ENCODE measurements at places on chromosomes 11 and 22. TPM values are rescaled to one million over a fixed set of nuclear protein-coding genes. Genes with fewer than 3 reads are reported as not detected.
A peak's percentile ranks its signal among the peaks of the same experiment; 100 is the strongest.

KCNA4 gene
- not detected for total RNA-seq

P2RX6 gene
- total RNA-seq = 0.43 TPM

APOA5 gene
- not detected for total RNA-seq

OR52H1 gene
- not detected for total RNA-seq

ARFGAP3 gene
- total RNA-seq = 29.1 TPM

XKR3 gene
- not detected for total RNA-seq

C11orf87 gene
- total RNA-seq = not detected

TPBGL gene
- total RNA-seq = 0.45 TPM

TMEM258 gene
- 143 TPM for total RNA-seq

TRPM5 gene
- not detected for total RNA-seq

MAP4K2 gene
- total RNA-seq = 60.4 TPM

USP2 gene
- total RNA-seq = 1.4 TPM

YIF1A gene
- 72.4 TPM for total RNA-seq

HBE1 gene
- not detected for total RNA-seq

MMP8 gene
- 0.14 TPM for total RNA-seq

YPEL1 gene
- 0.72 TPM for total RNA-seq

DNA sequence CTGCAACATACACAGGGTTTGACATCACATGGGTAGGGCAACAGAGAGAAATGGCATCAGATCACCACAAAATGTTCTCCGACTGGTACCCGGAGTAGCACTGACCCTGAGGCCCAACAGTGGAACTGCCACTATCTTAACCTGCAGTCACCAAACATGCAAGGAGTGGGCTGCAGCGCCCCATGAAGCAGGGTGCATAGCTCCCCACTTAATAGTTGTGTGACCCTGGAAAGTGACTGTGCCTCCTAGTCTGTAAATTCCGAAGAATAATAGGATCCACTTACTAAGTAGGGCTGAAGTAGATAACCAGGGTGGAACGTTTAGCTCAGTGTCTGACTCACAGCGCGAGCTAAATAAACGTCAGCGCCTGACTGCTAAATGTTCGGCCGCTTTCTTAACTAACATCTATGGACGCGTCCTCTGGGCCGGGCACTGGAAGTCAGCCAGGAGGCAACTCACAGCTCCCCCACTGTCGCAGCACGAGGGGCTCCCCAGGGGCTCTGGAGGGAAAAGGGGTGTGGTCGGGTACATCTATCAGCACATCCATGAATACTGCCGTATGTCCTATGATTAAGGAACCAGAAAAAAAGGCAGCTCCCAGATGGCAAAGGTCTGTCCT, 777 bp downstream of the LTO1 start:
- peaks cover 8% of the 10 kb centered on the region for H3K27me3 ChIP-seq
- peak overlapping the region; percentile 91 for H3K4me3 ChIP-seq
- peaks cover 30% of the 10 kb centered on the region for H3K4me1 ChIP-seq
- peaks cover 9% of the 10 kb centered on the region for H3K36me3 ChIP-seq

- H3K4me1 ChIP-seq = peaks cover 10% of the 10 kb centered on the region
- H3K27ac ChIP-seq = no peak within 1 kb of the TSS
- H3K36me3 ChIP-seq = peaks cover 2% of the 10 kb centered on the region
- H3K27me3 ChIP-seq = peaks cover 70% of the 10 kb centered on the region
- H3K4me3 ChIP-seq = peak within 1 kb of the TSS; percentile 92
Measured at GRCh38 chr11:102109896-102110760, at the start of gene YAP1. YAP1 (plus strand) TSS chr11:102110447; CDS start chr11:102110849, 402 bp downstream.

GRCh38 chr11:109123816-109124787, 297.9 kb upstream of the C11orf87 start:
- no peak for DNase-seq
- no peak overlapping the region for H3K27ac ChIP-seq
- H3K4me3 ChIP-seq = no peak overlapping the region
- H3K27me3 ChIP-seq = no peaks in the 10 kb centered on the region

DNA sequence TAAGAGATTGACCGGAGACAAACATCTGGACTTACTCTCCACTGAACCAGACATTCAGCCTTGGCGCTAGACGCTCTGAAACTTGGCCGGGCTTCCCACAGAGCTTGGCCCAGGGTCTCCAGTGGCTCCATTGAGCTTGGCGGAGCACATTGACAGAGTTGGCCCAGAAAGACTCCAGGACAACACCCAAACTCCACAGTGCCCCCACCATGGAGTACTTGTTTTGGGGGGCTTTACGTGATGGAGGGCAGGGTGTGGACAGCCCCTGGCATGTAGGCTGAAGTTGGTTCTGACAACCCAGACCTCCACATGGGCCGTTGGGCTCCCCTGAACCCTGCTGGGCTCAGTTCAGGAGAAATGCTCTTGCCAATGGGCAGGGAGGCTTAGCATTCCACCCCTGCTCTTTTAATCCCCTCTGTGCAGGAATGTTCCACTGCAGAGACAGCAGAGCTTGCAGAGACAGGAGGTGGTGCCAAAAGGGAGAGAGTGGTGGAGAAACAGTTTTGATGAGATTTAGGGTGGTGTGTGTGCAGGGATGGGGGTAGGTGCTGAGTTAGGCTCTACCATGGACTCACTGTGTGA, 102.4 kb upstream of the TIMP3 start:
- no peak overlapping the region for H3K4me3 ChIP-seq
- H3K27me3 ChIP-seq = peaks cover 22% of the 10 kb centered on the region
- no peaks in the 10 kb centered on the region for H3K36me3 ChIP-seq
- DNase-seq = no peak
- no peak overlapping the region for H3K27ac ChIP-seq
- H3K4me1 ChIP-seq = no peaks in the 10 kb centered on the region

DNA sequence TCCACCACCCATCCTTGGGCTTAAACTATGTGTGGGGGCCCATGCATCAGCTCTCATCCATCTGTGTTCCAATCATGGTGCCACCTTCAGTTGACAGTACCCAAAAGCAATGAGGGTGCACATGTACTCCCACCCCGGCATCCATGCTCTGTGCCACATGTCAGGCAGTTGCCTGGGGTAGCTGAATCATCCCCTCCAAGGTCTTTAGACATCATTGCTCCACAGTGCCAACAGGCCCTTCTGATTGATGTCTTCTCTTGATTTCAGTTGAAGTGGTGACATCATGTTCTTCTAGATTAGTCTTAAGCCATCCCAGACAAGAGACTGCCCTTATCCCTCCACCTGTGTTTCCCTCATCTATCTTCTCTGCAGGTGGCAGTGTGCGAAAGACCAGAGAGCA, 42.5 kb downstream of the TMPRSS5 start:
- H3K4me1 ChIP-seq = no peaks in the 10 kb centered on the region
- peaks cover 4% of the 10 kb centered on the region for H3K27me3 ChIP-seq
- no peaks in the 10 kb centered on the region for H3K36me3 ChIP-seq
- H3K4me3 ChIP-seq = no peak overlapping the region

DNA sequence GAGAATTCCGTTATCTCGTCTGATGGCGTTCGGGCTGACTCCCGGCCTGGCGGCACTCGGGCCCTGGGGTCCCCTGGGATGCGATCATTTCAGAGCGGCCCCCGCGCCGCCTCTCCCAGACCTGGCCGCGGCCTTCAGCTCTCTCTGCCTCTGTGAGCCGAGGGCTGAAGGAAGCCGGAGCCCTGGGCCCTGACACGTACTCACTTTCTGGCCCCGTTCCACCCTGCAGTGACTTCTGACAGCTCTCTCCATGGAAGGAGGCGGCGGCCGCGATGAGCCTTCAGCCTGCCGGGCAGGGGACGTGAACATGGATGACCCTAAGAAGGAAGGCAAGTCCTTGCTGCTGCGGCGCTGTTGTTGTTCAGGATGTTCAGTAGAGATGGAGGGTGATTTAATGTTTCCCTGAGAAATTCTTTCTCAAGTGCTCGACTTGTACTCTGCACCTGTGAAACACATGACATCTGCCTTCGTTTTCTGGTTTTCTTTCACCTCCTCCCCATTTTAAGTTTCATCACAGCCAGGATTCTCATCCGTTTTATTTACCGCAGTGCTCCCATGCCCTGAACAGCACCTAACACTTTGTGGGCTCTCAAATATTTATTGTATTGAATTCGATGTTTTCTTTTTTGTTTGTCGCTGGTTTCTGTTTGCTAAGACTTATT, 612 bp downstream of the GTSE1 start:
- peaks cover 15% of the 10 kb centered on the region for H3K4me1 ChIP-seq
- DNase-seq = peak; percentile 36
- H3K27ac ChIP-seq = no peak overlapping the region
- H3K36me3 ChIP-seq = peaks cover 39% of the 10 kb centered on the region
- peak overlapping the region; percentile 90 for H3K4me3 ChIP-seq

GRCh38 chr22:35604621-35605368, 12.3 kb downstream of the MB start:
- peak; percentile 24 for DNase-seq
- H3K4me1 ChIP-seq = peaks cover 2% of the 10 kb centered on the region
- H3K27ac ChIP-seq = no peak overlapping the region
- H3K36me3 ChIP-seq = no peaks in the 10 kb centered on the region
- H3K27me3 ChIP-seq = peaks cover 15% of the 10 kb centered on the region
- H3K4me3 ChIP-seq = no peak overlapping the region

DNA sequence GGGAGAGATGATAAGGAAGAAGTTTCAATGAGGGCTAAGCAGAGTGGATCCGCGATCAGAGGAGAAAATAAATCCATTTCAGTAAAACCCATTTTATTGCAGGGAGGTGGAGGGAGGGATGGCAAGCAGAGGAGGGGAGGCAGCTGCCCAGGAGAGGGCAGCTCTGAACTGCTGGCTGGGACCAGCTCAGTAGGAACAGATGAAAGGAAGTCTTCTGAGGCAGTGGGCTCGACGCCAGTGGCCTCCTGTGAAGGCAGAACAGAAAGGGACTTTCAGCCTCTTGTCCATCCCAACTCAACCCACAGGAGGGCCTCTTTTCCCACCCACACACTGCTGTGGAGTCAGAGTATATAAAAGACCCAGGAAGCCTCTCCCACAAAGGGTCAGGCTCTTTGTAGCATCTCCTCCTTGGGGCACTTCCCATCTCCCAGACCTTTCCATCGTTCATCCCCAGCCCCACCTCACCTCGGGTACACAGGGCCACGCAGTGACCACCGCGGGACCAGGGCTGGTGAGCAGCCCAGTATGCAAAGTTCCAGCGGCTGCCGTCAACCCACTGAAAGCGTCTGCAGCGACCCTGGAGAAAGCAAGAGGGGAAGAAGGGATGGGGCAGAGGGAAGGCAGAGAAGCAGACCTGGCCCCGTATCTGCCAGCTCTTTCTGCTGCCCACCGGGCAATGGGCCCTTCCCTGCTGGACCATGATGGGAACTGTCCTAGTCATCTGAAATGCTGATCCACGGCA, 3.0 kb downstream of the PRG2 start:
- no peak overlapping the region for H3K27ac ChIP-seq
- H3K27me3 ChIP-seq = no peaks in the 10 kb centered on the region
- H3K4me3 ChIP-seq = no peak overlapping the region
- no peak for DNase-seq
- no peaks in the 10 kb centered on the region for H3K4me1 ChIP-seq
- H3K36me3 ChIP-seq = no peaks in the 10 kb centered on the region

DNA sequence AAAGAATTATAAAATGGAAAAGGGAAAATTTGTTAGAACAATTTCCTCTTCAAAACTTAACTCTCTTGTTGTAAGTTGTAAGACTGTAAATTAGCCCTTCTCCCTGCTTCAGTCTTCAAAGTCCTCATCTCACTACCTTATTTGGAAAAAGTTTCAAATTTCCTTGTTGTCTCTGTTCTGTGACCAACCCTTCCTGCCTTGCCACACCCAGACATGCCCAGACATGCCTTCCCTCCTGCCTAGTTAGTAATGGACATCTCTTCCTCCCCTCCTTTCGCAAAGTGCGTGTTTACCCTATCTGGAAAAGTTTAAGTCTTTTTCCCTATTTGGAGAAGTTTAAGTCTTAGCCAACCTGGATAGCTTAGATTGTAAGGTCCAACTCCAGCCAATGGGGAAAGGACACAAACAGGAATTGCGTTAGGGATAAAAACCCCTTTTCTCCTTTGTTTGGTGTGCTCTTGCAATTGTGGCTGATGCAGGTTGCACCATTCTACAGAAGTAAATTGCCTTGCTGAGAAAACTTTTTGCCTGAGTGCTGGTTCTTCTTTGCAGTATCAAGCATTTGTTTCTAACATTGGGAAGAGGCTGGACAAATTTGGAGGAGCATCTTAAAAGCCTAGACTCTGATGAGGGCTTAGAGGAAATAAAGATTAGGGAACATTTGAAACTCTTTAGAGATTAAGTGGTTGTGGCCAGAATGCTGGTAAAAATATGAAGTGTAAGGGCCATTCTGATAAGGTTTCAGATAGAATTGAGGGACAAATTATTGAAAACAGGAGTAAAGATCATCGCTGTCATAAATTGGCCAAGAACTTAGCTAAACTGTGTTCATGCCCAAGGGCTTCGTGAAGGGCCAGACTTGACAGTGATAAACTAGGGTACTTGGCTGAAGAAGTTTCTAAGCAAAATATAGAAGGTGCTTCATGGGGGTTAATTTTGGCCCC, 15.4 kb downstream of the OR52K2 start:
- H3K27ac ChIP-seq = no peak overlapping the region
- peaks cover 4% of the 10 kb centered on the region for H3K27me3 ChIP-seq
- no peak for DNase-seq
- no peaks in the 10 kb centered on the region for H3K36me3 ChIP-seq

GRCh38 chr11:72609045-72609444, 65.2 kb downstream of the PDE2A start:
- no peaks in the 10 kb centered on the region for H3K36me3 ChIP-seq
- H3K27me3 ChIP-seq = peaks cover 34% of the 10 kb centered on the region
- H3K27ac ChIP-seq = no peak overlapping the region
- no peak for DNase-seq
- no peak overlapping the region for H3K4me3 ChIP-seq

- no peak overlapping the region for H3K4me3 ChIP-seq
- no peaks in the 10 kb centered on the region for H3K4me1 ChIP-seq
- H3K27ac ChIP-seq = no peak overlapping the region
- H3K36me3 ChIP-seq = no peaks in the 10 kb centered on the region
- no peak for DNase-seq
Measured at GRCh38 chr11:126129727-126130671, 67.3 kb upstream of the CDON start.

GRCh38 chr11:47177229-47177845, 658 bp upstream of the ARFGAP2 start:
- H3K4me1 ChIP-seq = peaks cover 40% of the 10 kb centered on the region
- H3K4me3 ChIP-seq = peak overlapping the region; percentile 98
- H3K27me3 ChIP-seq = peaks cover 7% of the 10 kb centered on the region
- H3K27ac ChIP-seq = peak overlapping the region; percentile 99
- H3K36me3 ChIP-seq = peaks cover 11% of the 10 kb centered on the region

- H3K27ac ChIP-seq = no peak overlapping the region
- no peak for DNase-seq
- H3K4me1 ChIP-seq = peaks cover 7% of the 10 kb centered on the region
- H3K4me3 ChIP-seq = no peak overlapping the region
Measured at GRCh38 chr11:67493548-67494370, 10.9 kb downstream of the AIP start.

DNA sequence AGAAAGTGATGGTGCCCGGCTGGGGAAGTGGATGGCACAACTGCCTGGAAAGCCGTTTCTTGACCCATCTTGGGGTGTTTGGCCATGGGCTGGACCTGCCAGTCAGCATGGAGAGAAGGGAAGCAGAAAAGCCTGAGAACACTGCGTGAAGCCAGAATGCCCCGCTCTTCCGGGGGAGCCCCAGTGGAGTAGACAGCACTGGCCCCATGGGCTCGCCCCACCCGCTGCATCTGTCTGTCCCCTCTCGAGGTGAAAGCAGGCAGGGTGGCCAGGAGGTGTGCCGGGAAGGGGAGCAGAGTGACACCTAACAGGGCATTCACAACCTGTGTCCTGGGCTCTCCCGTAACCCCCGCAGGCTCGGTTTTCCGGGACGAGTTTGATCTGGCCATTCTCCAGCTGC, 57.1 kb upstream of the TBCEL start:
- no peak overlapping the region for H3K27ac ChIP-seq
- H3K4me3 ChIP-seq = no peak overlapping the region
- no peaks in the 10 kb centered on the region for H3K4me1 ChIP-seq
- H3K27me3 ChIP-seq = peaks cover 4% of the 10 kb centered on the region
